GM12865 (cell line): ENCODE measurements at places on chromosomes 11 and 22.

- DNase-seq: no peak
Observed at GRCh38 chr11:72760539-72761405, 8.6 kb upstream of the ARAP1 start.

DNA sequence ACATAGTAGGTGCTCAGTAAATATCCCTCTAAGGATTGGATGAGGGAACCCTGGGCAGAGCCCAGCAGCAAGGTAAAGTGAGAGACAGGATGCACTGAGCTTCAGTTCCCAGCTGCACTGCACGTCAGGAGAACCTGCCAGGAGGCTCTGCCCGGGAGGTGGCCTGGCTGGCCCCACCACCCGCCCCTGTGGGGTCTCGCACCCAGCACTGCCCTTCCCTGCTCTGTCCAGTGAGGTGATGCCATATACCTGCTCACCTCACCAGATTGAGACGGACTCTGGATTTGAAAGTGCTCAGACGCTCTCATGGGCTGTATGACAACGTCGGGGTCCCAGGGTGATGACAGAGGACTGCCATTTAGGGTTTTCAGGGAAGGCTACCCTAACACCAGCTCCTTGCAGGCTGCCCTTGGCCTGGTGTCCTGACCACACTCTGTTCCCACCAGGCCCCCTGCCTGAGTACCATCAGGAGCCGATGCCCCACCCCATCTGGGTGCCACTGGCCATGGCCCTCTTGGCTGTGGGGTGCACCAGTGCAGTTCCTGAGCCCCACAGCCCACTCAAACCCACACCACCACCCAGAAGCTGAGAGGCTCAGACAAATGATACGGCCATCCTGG lies 61.7 kb upstream of the FGF3 start:
- DNase-seq: no peak

DNA sequence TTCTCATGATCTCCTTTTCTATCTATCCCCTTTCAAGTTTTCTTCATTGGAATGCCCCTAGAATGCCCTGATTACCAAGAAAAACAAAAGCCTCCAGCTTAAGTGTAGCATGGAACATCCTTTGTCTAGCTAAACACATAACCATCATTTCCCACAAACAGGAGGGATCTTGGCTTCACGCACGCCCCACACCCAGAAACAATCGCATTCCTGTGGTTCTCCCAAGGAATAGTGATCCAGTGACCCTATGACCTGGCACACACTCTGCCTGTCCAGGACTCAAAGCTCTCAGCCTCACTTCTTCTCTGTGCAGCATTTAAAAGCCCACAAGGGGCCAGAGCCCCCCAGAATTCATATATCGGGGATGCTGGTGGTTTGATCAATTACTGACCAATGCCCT lies 9.3 kb upstream of the POU2AF1 start:
- DNase-seq: no peak

- no peak for DNase-seq
Observed at GRCh38 chr11:32796425-32796824, 2.0 kb upstream of the CCDC73 start.

- no peak for DNase-seq
Observed at GRCh38 chr11:91792779-91793262, 431.8 kb upstream of the FAT3 start.

DNA sequence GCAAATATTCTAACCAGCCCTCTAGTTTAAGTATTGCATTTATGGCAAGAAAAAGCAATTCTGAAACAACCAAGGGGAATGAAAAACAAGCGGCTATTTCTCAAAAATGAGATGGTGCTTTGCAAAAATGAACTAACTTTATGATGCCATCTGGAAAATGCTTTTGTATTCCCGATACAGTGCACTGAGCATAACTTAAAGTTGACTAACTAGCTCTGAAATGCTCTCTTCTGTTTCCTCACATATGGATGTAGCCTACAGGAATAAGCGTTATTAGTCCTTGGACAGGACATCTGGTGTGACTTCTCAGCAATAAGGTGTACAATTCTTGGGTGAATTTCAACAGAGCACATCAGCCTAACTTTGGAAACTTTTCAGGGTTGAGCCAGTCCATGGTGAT lies 228.2 kb upstream of the DDI1 start:
- no peak for DNase-seq

- no peak for DNase-seq
Observed at GRCh38 chr11:133778161-133778560, 67.2 kb downstream of the SPATA19 start.

GRCh38 chr22:31271485-31271884 lies 20.8 kb downstream of the PIK3IP1 start:
- no peak for DNase-seq
